Stimulated activated CD8-positive, alpha-beta memory T cell treated with anti-CD3 and anti-CD28 coated beads, Interleukin-12 subunit alpha, Interleukin-12 subunit beta, amount 100 ng/mL, for 4 hours (primary cell): ENCODE measurements at places on chromosomes 3 and 15.

- no peak for DNase-seq
These were observed 589 bp downstream of the ANAPC13 start for GRCh38 chr3:134485075-134485717.

GRCh38 chr15:65856821-65857455 lies 12.4 kb upstream of the RAB11A start:
- DNase-seq, result peak; percentile 56

DNA sequence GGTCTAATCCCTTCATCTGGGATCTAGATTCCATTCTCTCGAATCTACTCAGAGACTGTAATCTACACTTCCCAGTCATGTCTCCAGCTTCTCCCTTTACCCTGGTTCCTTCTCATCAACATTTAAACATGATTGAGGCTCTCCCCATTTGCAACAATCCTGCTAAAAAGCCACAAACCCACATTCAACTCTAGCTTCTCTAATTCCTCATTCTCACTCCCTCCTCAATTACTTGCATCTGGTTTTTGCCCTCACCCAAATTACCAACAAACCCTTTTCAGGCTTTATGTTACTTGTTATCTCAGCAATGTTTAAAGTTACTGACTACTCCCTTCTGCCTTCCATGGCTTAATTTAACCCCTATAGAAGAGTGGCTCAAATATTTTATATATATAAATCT lies 11.5 kb downstream of the ETFA start:
- no peak for DNase-seq

GRCh38 chr3:94069194-94069813 lies 6.4 kb downstream of the NSUN3 start:
- DNase-seq, result no peak

DNA sequence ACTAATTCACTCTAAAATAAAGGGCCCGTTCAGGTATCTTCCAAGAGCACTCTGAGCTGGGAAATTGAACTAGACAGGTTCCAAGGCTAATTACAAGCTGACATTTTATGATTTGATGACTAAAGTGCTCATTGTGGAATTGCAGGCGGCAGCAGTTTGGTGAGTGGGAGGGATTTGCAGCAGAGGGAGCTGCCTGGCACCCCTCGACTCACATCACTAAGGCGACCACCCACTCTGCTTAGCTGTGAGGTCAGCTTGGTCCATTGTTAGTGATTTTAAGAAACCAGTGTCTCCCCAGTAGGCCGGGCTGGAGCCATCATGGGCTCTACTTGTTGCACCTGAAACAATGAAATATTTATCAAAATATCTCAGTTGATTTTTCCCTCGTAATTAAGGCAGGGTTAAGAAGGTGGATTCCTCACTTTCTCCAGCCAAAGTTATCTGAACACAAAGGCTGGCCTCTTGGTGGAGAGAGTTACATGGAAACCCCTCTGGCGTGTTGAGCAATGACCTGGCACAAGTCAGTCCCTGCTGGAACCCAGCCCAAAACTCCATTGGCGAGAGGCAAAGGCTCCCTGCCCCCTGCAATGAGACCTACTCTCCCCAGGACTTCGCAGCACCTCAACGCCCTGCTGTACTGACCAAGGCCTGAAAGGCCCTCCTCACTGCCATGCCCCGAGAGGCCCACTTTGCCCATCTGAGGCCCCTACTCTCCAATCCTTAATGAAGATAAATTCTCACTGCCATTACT lies 65.0 kb upstream of the ATP2B2 start:
- no peak for DNase-seq

DNA sequence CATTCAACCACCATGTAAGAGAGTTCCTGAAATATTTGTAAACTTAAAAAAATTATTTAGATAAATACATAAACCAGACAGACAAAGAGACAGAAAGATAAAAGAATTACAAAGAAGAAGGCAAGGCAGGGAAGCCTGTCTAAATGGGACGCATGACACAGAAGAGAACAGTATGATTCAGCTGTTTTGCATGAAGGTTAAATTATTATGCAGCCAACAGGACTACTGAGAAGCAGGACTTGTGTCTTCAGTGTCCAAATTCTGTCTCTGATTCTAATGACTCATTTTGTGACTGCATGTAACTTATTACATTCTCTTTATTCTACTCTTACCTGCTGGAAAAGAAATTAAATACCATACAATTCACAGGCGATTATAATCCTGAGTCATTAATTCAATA lies 340.4 kb upstream of the KCNMB2 start:
- no peak for DNase-seq

DNA sequence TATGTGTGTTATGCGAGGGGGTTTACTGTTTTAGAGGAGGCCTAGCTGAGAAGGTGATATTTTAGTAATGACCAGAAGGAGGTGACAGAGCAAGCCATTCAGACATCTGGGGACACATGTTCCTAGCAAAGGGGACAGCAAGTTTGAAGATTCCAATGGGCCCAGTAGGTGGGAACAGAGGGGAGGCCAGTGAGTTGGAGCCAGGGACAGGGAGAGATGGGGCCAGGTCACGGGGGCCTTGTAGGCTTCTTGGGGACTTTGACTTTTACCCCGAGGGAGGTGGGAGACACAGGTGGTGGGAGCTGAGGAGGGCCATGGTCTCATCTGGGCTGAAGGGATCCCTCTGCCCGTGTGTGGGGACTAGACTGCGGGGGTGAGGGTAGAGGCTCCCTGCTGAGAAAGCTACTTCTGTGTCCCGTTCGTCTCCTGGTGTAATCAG lies 72.5 kb downstream of the MGLL start:
- no peak for DNase-seq

GRCh38 chr3:60125686-60126085 lies 1075.9 kb upstream of the CFAP20DC start:
- no peak for DNase-seq

GRCh38 chr15:62509395-62509958 lies 344.4 kb upstream of the C2CD4B start:
- DNase-seq, result no peak

DNA sequence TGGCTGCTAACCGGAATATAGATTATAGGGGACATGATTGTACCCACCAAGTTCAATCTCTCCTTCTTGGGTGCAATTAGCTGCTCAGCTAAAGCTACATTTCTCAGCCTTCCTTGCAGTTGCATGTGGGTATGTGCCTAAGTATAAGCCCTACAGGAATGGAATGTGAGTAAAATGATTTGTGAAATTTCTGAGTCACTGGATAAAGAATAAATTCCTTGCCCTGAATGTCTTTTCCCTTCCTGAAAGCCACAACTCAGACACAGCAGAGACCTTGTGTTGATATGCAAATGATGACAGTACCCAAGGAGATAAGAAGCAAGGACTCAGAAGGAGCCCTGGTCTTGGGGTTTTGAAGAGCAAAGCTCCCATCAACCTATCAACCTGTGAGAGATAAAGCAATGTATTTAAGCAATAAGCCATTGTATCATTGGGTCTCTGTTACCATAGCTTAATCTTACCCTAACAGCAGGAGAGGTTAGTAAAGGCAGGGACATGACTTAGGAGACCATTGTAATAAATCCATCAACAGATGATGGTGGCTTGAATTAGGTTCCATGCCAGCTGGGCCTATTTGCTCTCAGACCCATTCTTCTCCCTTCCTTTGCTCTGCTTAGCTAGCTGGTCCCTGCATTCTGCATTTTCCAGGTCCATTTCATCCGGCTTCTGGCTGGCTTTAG lies 25.6 kb upstream of the ZNF280D start:
- DNase-seq, result no peak

DNA sequence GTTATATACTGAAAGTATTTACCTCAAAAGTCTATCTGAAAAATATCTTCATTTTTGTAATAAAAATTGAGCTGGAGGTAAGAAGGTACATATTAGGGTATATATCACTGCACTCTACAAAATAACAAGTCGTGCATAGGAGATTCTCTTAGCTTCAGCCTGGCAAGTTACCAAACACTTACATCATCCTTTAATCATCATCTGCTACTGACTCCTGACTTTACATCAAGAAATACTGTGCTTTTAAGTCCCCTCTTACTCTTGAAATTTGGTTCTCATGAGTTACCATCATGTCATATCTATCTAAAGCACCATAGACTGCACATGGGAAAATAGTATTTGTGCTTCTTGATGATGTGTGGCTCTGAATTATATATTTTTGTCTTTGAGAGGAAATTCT lies 50.8 kb downstream of the LYSMD4 start:
- no peak for DNase-seq

- no peak for DNase-seq
These were observed 7.7 kb downstream of the CHAC1 start for GRCh38 chr15:40960925-40961324.

DNA sequence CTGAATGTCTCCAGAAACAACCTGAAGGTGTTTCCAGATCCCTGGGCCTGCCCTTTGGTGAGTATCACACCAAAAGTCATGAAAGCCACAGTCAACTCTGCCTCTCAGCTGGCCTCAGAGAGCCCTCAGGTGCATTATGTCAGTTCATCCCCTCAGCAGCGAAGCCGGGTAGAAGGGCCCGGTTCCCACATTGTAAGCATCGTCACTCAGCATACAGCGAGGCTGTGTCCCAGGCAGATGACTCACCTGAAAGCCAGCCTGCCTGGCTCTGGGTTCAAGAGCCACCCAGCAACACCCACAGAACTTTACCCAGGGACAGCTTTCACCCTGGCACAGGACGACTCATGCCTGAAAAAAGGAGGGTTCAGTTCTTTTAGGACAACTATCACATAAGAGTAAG lies 91.6 kb downstream of the LRRK1 start:
- no peak for DNase-seq

DNA sequence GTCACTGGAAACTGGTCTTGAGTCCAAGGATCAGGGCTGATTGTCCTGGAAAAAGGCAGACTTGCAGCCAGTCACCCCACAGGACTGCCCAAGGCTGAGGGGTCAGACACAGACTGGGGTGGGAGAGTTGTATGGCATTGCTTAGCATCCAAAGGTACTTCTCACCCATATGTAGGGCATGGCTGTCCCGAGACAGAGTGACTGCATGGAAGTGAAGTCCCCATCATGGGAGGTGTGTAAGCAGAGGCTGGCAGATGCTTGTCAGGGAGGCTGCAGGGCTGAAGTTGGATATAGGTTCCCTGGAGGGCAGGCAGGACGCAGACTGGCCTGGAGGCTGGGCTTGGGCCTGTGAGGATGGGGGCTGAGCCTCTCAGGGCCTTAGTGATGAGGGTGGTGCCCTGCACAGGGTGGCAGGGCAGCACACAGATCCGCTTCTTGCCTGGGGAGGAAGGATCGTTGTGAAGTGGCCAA lies 31.1 kb downstream of the PSTPIP1 start:
- DNase-seq, result no peak
